ENCODE measurements at places on chromosomes 3 and 15. TPM values are rescaled to one million over a fixed set of nuclear protein-coding genes. Genes with fewer than 3 reads are reported as not detected.
A peak's percentile ranks its signal among the peaks of the same experiment; 100 is the strongest.

FEZF2 gene
- polyA plus RNA-seq: not detected

KBTBD13 gene
- polyA plus RNA-seq: 0.07 TPM

BMF gene
- 45.3 TPM for polyA plus RNA-seq

EPM2AIP1 gene
- 69.5 TPM for polyA plus RNA-seq

CYP8B1 gene
- 1.3 TPM for polyA plus RNA-seq

- DNase-seq: no peak
Observed at GRCh38 chr3:74561881-74562280, 52.6 kb downstream of the CNTN3 start.

- no peak for DNase-seq
Observed at GRCh38 chr15:38871638-38872037, 307.0 kb upstream of the RASGRP1 start.

- DNase-seq: no peak
Observed at GRCh38 chr15:59419170-59419569, 18.8 kb upstream of the FAM81A start.

DNA sequence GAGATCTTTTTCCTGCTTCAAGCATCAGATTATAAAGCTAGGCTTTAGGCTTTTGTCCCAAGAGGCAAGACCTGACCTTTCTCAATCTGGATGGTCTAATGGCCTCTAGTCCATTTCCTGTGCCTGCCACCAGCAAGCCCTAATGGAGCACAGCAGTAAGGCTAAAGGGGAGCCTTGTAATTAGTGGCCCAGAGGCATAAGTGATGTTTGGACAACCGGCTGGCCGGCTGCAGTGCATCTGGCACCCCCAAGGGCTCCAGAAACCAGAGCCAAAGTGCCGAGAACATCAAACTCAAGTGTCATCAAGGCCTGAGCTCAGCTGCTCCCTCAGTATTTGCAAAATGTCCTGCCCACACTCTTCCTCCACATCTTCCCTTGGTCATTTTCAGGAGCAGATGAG is 31.9 kb upstream of the RTP4 start:
- no peak for DNase-seq

- DNase-seq: no peak
Observed at GRCh38 chr15:62845241-62846126, 197.1 kb upstream of the TPM1 start.

- no peak for DNase-seq
Observed at GRCh38 chr3:172087198-172087597, 47.8 kb downstream of the FNDC3B start.

DNA sequence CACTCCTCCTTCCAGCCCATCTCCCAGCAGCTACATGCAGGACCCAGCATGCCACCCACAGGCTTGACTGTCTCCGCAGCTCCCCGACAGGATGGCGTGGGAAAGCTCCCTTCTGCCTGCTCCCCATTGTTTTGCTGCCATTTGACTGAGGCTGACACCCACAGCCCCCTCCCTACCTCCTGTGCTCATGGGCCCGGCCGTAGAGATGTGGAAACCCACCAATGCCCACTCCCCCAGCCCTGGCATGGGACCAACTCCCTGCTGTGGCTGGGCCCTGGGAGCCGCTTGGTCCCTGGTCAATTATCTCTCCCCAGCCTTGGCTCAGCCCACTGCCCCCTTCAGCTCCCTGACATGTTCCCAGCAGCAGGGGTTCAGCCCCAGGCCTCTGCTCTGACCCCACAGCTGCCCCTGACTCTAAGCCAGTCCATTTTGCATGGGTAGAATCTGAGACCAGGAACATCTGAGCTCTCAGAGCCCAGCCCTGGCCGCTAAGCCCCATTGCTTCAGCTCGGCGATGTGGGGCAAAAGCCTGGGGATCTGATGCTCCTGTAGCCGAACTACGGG is 8.2 kb downstream of the C3orf22 start:
- no peak for DNase-seq

- DNase-seq: no peak
Observed at GRCh38 chr3:187281191-187281714, 10.3 kb downstream of the MASP1 start.

GRCh38 chr3:153169793-153170383 is 7.9 kb downstream of the RAP2B start:
- no peak for DNase-seq

- no peak for DNase-seq
Observed at GRCh38 chr3:54649551-54649950, 278.3 kb downstream of the LRTM1 start.

DNA sequence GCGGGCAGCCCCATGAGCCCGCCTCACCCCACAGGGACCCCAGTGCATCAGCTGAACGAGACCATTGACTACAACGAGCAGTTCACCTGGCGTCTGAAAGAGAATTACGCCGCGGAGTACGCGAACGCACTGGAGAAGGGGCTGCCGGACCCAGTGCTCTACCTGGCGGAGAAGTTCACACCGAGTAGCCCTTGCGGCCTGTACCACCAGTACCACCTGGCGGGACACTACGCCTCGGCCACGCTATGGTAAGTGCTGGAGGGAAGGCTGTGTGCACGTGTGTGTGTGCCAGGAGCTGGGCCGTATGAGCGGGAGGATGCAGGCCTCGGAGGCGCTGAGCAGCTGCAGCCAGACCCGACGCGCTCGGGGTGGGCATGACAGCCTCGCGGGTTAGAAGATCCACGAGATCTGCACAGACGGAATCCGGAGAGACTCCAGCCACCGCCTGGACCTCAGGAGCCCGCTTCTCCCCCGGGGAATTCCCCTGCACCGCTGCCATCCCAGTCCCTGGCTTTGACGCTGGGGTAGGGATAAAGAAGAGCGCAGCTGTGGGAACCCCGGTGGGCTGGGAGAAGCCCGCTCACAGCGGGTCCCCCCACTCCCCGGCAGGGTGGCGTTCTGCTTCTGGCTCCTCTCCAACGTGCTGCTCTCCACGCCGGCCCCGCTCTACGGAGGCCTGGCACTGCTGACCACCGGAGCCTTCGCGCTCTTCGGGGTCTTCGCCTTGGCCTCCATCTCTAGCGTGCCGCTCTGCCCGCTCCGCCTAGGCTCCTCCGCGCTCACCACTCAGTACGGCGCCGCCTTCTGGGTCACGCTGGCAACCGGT is 2.6 kb downstream of the DUOXA2 start:
- DNase-seq: no peak

GRCh38 chr3:87298111-87298718 is 21.8 kb upstream of the POU1F1 start:
- peak; percentile 37 for DNase-seq

DNA sequence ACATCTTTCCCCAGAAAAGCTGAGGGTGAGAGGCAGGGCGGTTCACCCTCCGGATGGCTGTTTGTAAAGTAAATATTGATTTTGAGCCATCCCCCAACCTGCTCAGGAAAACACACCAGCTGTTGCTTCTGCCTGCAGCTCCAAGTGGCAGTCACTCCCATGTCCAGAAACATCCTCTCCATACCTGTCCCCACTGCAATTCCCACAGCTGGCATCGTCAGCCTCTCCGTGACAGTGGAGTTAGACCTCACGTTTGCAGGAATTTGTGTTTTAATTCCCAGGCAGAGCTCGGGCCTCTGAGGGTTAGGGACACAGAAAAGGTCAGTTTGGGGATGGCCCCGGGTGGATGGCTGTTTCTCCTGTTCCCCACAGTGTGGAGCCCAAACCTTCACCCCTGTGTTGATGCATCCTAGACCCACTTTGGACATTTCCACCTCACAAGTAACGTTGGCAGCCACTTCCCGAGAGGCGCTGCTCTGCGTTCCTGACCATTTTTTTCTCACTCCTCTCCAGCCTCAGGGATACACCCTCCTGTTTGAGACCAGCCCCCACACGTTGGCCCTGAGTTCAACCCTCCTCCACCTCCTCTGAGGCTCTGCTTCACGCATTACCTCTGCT is 11.8 kb upstream of the FAM174B start:
- peak; percentile 48 for DNase-seq

DNA sequence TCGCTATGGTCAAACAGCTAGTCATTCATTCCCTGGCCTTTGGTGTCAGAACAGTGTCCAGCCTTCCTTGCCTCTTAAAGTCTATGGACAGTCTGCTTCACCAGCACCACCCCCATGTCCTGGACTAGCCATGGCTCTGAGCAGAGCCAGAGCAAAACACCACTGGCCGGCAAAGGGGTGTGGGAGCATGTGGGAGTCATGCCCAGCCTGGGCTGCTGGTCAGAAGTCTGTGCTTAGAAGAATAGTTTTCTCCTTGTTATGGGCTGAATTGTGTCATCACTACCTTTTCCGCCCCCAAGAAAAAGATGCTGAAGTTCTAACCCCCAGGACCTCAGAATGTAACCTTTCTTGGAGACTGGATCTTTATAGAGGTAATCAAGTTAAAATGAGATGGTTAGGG is 132.9 kb upstream of the LPP start:
- no peak for DNase-seq

GRCh38 chr3:115768661-115769060 is 145.4 kb downstream of the GAP43 start:
- no peak for DNase-seq

Measured in left kidney (tissue), 8 donors.